ENCODE measurements at places on chromosomes 4 and X.

GRCh38 chr4:158046345-158046744 is 126.5 kb downstream of the GASK1B start:
- DNase-seq, result no peak

- DNase-seq, result no peak
Observed at GRCh38 chr4:109735566-109736365, 5.9 kb upstream of the PLA2G12A start.

- no peak for DNase-seq
Observed at GRCh38 chr4:168643796-168644159, 146.9 kb downstream of the PALLD start.

- no peak for DNase-seq
Observed at GRCh38 chrX:54530357-54530900, 410 bp downstream of the GNL3L start.

GRCh38 chr4:135927651-135928050 is 1604.6 kb downstream of the PCDH18 start:
- no peak for DNase-seq

DNA sequence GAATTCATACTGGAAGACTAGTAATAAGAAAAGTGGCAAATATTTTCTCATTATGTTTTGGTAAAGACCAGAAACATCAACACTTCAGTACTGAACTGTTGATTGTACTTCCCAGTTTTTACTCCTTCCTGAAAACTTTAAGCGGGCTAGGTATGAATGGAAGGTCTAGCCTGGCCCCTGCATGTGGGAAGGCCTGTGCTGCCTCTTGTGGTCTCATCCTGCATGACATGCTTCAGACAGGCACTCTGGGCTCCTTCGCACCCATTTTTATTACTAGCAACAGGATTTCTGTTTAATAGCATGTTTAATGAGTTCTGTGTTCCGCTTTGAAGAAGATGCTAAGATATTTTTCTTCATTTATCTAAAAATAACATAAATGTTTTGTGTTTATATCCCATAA is 279.1 kb downstream of the ANK2 start:
- DNase-seq, result no peak

GRCh38 chr4:76282941-76283689 is 23.4 kb upstream of the STBD1 start:
- DNase-seq, result no peak

- no peak for DNase-seq
Observed at GRCh38 chrX:150236327-150236726, 126.8 kb upstream of the MAMLD1 start.

- DNase-seq, result no peak
Observed at GRCh38 chr4:36779601-36780000, 464.9 kb upstream of the NWD2 start.

DNA sequence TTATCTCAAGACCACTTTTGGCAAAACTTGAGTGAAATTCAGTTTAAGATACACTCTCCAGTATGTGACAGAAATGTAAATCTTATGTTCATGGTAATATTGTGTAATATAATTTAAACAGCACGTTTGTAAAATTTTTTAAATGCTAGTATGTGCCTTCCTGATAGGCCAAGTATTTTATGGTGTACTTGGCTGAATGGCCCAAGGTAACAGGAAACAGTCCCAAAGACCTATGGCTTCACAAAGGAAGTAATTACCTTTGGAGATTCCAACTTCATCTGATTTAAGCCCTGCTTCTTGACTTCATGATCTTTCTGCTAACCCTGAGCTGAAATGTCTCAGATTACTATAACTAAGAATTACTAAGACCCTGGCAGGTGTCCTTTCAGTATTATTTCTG is 20.3 kb downstream of the TEC start:
- DNase-seq, result no peak

DNA sequence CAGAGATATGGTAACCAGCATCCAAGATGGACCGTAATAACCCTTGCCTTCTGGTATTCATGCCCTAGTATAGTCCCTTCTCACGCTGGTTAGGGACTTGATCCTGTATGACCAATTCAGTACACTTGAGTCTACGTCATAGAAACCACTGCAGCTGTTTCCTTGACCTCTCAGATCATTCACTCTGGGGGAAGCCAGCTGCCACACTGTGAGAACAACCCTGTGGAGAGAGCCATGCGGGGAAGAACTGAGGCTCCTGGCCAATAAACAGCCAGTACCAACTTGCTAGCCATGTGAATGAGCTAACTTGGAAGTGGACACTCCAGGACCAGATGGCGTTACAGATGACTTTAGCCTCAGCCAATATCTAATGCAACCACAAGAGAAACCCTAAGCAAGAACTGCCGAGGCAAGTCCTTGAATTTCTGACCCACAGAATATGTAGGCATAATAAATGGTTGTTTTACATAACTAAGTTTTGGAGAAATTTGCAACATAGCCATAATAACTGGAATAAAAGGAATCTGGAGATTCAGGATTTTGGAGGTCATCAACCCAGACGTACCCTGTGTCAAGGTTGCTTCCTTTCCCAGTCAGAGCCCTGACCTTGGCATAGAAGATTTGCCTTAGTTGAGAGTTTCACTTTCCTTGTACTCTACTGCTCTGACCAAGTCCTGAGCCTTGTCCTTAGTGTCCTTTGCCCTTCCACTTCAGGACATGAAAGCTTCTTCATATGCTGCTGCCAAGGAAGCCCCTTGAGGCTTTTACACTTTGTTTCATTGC is 87.3 kb upstream of the ZNF81 start:
- DNase-seq, result no peak

- DNase-seq, result no peak
Observed at GRCh38 chrX:130296743-130297142, 28.0 kb upstream of the ZNF280C start.

DNA sequence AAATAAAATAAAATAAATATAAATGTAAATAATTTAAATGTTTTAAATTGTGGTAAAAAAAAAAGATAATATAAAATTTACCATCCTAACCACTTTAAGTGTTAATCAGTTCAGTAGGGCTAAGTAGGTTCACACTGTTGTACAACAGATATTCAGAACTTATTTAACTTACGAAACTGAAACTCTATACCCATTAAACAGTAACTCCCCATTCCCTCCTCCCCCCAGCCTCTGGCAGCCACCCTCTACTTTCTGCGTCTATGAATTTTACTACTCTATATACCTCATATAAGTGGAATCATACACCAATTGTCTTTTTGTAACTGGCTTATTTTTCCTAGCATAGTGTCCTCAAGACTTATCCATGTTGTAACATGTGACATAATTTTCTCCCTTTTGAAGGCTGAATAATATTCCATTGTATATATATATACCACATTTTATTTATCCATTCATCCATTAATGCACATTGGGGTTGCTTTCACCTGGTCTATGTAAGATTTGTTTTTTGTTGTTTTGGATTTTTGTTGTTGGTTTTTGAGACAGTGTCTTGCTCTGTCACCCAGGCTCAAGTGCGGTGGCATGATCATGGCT is 32.5 kb upstream of the ELF2 start:
- no peak for DNase-seq

DNA sequence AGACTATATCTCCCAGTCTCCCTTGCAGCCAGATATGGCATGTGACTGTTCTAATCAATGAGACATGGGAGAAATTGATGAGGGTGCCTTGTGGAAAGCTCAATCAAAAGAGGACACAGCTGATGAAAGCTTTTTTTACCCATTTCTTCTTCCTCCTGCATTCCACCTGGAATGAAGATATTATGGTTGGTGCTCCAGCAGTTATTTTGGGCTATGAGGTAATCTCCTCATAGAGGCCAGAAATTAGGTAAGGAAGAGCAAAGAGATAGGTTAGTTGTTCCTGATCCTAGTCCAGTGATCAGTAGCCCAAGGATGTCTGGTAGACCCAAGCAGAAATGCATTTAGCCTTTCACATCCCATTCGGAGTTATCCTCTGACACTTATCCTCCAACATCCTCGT is 16.8 kb upstream of the KIAA0232 start:
- no peak for DNase-seq

DNA sequence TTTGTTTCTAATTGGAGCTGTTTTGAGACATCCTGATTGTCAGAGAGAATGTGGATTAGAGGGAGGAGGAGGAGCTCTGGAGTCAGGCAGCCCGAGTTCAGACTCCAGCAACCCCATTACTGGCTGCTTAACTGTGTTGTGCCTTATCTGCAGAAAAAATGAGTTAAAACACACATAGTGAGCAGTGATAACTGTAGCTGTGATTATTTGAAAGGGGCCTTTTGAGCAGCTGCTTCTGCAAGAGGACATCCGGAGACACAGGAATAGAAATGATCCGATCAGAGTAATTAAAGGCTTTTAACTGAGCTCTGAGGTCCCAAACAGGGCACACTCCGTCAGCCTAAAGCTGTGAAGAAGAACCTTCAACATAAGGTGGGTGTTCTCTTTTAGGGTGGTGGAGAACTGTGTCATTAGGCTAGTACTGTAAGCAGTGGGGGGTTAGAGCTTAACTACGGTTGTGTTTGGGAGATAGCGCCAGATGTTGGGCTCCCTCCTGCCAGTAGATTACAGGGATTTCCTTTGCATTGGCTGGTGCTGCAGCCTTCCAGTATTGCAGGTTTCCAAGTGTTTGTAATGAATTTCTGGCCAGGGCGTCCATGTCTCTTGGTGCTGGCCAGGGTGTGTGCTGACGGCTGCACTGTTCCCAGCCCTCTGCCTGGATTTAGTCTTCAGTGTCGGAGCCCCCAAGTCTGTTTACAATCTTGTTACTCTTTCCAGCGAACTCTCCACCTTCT is 24.3 kb downstream of the ADD1 start:
- DNase-seq, result no peak

DNA sequence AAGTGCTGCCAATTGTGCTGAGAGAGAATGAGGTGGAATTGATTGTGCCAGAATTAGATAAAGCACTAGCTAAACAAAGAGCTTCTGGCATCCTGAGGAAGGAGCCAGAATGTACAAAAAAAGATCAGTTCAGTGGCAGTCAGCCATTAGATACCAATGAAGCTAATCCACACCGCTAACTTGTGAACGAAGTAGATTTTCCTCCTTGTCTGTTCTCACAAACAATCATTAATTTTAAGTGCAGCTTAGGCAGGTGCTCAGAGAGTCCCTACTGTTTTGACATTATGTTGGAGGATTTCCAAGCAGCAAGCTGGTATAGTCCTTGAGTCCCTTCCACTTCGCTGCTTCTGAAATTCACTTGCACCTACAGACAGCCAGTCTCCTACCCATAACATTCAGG is 617.4 kb downstream of the CENPC start:
- no peak for DNase-seq

DNA sequence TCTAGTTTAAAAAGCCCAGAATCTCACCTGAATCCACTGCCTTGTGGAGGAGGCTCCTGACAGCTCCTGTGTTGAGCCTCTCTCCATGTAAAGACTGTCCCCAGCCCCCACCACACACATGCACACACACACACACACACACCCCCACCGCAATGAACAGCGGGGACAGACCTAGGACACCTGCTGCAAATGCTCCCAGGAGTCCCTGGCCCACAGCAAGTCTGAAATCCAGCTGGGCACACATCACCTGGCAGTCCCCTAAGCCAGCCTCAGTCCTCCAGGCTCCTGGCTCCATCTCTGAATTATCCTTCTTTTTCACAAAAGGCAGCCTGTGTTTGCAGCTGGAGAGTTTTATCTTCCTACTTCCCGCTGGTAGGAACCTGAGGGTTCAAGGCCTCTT is 6.6 kb upstream of the FAM53A start:
- DNase-seq, result no peak

DNA sequence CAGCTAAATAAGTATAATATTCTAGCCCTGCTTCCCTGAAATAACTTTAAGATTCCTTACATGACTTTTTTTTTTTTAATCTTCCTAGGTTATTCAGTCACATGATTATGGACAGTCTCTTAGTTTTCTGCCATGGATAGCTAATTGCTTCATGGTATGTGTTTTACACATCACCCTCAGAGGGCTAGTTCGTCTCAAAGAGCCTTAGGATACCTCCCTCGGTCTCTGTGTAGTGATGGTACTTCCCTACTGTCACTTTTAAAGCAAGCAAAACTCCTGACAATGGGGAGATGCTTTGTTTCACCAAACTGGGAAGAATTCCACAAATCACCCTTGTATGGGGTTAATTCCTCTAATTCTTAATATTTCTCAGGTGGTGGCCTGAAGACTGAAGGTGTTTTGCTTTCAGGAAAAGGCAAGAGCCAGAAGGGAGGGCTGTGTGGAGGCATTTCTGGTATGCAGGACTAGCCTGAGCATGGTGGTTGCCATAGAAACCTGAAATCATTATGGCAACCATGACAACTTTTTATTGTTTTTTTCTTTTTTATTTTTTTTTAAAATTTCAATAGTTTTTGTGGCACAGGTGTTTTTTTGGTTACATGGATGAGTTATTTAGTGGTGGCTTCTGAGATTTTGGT is 70.4 kb downstream of the BEX3 start:
- DNase-seq, result no peak

DNA sequence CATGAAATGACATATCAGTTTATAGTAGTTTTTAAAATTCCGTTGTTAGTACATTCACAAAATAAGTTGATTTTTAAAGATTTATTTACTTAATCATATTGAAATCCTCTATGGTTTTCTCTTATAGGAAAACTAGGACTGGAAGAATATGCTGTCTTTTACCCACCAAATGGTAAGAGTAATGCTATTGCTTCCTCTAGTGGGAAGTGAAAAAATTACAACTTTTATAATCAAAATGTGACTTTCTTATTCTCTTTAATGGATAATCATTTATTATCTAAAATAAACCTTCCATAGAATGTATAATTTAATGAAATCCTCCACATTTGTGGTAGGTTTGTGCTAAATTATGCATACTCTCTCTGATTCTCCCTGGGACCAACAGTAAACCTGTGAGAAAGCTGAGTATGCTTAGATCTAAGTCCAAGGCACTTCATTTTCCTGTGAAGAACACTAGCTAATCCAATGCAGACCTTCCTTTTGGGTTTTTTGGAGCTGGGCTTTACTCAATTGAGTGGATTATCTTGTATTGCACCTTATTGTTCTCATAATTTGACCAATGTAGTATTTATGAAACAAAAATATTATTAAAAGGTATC is 136.2 kb downstream of the TBC1D19 start:
- DNase-seq, result peak; percentile 9

DNA sequence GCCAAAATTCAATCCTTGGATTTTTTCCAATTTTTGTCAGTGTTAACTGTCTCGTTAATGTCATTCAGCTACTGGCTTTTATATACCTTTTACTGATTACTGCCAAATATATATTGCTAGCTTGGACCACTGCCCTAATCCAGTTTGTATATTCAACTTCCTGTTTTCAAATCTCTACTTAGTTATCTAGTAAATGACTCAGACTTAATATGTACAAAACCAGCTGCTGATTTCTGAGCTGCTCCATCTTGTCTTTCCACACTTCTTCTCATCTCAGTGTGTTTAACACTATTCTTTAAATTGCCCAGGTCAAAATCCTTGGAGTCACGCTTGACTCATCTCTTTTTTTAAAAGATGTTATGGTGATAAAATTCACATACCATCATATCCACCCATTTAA is 1196.7 kb downstream of the RAPGEF2 start:
- no peak for DNase-seq

DNA sequence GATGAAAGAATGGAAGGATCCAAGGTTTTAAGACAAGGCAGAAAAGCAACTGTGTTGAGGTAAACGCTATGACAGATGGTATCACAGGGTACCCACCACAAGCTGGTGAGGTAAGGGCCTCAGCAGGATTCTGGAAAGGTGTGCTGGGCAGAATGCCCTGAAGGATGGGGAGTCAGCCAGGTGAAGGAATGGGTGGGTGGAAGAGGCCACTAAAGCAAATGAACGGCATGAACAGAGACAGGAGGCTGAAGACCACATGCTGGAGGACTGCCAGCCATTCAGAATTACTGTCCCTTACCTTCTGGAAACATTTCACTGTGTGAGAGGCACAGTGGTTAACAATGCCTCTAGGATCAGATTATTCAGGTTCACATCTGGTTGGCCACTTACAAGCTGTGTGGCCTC is 23.6 kb downstream of the GPRIN3 start:
- no peak for DNase-seq

GRCh38 chr4:81032771-81033684 is 2.5 kb downstream of the BMP3 start:
- DNase-seq, result no peak
